ENCODE measurements at places on chromosomes 7 and 10. TPM values are rescaled to one million over a fixed set of nuclear protein-coding genes. Genes with fewer than 3 reads are reported as not detected.

DNA sequence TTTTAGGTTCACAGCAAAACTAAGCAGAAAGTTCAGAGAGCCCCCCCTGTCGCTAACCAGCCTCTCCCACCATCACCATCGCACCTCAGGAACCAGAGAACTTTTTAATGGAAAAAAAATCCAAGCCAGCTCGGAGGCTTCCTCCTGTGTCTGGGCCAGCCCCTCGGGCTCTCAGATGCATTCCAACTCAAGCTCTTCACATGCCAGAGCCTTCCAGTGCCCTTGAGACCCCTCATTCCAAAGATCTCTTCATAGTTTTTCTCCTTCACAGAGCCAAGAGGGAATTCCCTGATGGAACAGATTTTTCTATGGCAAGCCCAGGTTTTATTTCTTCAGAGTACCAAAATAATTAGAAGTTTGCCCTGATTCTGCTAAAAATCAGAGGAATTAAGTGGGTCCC, 153.4 kb upstream of the LANCL2 start:
- no peak for ATAC-seq

DNA sequence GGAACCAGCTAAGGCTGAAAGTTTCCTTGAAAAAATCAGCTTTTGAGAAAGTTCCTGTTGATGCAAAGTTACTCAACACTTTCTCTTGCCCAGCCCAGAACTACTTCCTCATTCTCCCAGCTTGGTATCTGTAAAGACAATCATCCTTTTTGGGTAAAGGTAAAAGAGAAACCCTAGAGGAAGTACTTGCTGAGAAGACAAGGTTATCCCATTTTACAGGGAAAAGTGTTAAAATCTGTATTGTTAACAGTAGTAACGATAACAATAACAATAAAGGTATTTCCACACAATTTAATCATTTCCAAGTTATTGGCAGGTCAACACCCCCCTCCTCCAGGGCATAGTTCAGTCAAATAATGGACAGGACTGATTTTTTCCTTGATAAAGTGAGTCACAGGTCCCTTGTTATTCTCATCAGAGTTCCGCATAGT, 2.4 kb downstream of the ALOX5 start:
- ATAC-seq: no peak

The STRA8 gene
- not detected for total RNA-seq

DNA sequence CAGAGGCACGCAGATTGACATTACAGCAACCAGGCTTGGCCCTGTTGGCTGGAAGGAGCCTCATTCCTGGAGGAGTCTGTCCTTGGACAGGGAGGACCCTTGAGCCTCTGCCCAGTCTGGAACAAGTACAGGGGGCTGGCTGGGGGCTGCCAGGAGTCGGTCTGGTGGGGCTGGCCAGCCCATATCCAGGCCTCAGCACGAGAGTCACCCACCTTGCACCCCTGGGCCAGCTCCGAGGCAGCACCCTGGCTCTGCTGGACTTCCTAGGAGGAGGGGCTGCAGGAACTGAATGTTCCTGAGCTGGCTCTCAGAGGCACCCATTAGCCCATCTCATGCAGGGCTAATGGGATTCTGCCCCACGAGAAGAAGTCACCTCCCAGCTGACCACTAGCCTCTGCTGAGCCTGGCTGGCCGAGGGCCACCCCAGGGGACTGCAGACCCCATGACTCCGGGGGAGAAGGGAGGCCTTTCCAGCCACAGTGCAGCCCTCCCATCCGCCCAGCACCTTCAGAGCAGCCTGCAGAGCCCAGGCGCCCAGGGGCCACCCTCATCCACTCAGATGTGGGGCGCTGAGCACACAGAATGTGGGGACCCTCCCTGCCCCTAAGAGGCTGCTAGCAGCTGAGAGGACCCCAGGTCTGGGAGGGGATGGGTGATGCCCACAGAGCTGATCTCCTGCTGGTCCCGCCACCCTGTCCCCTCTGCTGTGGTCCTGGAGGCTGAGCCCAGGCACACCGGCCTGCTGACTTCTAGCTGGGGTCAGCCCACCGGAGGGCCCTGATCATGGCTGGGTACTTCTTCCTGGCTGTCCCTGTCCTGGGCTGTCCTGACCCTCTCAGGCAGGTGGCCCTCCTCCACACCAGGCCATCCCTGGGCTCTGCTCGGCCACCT, 14.8 kb upstream of the INPP5A start:
- ATAC-seq: no peak

- ATAC-seq: no peak
These were observed 569.0 kb upstream of the C7orf33 start for GRCh38 chr7:148021507-148022045.

The FAM25C gene
- not detected for total RNA-seq

DNA sequence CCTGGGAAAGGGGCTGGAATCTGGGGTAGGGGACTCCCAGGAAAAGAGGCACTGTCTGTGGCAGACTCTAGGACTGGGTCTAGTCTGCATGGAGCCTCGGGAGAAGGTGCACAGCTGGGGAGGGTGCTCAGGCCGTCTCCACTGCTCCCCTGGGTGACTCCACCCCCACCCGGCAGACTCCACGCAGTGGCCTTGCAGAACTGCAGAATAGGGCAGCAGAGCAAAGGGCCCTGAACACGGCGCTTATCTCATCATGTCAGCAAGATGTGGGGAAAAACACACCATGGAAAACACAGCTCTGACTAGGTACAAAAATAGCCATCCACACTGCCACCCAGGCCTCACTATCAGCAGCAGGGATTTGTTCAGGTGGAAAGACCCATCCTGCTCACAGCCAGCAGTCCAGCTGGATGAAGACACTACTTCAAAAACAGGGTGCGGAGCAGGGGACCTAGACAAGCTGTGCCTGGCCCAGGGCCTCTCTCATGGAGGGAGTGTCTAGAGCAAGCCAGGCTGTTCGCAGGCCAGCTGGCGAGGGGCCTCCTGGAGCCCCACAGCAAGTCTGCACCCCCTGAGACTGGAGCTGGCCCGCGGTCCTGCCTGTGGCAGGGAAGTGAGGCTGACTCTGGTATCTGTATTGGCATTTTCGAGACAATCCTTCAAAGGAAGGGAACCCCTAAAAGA, 11.7 kb downstream of the MAT1A start:
- no peak for ATAC-seq

The CARD11 gene
- not detected for total RNA-seq

GRCh38 chr7:87627634-87627994, 584 bp upstream of the RUNDC3B start:
- peak; percentile 38 for ATAC-seq

DNA sequence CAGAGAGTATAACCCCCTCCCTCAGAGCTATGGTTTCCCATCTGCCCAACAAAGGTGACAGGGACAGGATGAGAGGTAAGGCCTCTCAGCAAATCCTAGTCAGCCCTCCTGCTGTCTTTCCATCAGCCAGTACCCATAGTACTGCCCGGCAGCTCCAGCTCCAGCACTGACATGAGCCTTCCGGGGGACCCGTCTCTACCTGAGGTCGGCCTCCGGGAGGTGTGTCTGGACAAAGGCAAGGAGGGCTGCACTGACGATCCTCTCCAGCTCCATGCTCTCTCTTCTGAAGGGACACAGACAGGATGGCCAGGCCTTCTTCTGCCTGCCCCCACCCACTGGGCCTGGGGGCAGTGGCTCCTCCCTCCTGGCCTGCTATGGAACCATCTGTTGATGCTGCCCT, 4.3 kb downstream of the FBXL15 start:
- no peak for ATAC-seq

DNA sequence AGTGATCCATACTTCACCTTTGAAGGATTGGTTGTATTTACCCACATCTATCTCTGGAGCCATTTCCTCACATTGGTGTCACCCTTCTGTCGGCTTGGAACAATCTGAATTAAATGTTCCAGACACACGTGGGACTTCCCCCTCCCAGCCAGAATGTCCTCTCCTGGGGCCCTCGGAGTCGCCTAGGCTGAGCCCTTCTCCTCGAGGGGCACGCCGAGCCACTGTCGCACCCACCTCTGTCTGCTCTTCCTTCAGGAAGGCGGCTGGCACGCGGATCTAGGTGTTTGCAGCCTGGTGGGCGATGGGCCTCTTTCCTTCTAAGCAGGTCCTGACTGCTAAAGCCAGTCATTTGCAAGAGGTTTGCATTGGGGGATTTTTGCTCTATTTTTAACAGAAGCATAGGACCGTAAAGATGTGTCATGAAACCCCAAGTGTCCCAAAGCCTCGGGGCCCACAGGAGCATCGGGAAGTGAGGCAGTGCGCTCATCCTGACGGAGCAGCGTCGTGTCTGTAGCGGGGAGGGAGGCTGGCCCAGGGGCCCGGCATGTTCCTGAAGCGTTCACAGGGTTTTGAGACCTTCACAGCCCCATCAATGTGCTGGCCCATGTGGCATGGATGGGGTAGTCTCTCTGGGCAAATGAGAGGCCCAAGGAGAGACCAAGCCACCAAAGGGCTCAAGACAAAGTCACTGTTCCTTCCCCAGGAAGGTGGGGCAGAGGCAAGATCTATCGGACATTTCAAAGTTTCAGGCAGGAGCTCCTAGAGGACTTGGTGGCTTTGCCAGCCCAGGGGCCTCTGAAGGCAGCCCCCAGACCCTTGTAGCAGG, 86.7 kb downstream of the RGS10 start:
- ATAC-seq: no peak

DNA sequence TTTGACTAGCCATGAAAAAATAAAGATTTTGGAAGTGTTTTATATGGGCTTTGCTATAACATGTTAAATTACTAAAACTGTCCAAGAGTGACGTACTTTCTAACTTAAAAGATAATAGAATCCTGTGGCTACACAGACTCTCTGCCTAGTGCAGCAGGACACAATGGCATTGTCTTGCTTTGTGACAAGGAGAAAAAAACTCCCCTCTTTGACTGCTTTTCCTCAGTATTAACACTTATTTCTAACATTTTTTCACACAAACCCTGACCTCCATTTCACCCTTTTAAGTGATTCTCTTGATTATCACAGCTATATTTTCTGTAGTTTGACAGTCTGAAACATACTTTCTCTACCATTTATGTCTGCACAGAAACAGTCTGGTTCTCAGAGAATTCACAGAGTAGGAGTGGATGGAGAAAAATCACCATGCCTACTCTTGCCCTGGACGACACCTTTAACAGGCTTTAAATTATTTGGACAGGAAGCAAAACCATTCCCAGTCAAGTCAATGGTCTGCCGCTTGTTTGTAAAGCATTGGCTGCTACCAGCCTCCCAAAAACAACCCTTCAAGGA, 336.3 kb upstream of the SMIM30 start:
- ATAC-seq: peak; percentile 87

The METTL27 gene
- 6.8 TPM for total RNA-seq

- ATAC-seq: no peak
These were observed 4.2 kb downstream of the IGFBP1 start for GRCh38 chr7:45892407-45893035.

The UPK3BL2 gene
- 14.2 TPM for total RNA-seq

- ATAC-seq: no peak
These were observed 180.0 kb downstream of the LRMDA start for GRCh38 chr10:75611172-75611992.

- no peak for ATAC-seq
These were observed 58.5 kb downstream of the PDZD8 start for GRCh38 chr10:117316701-117317100.

The PBLD gene
- 4.0 TPM for total RNA-seq

DNA sequence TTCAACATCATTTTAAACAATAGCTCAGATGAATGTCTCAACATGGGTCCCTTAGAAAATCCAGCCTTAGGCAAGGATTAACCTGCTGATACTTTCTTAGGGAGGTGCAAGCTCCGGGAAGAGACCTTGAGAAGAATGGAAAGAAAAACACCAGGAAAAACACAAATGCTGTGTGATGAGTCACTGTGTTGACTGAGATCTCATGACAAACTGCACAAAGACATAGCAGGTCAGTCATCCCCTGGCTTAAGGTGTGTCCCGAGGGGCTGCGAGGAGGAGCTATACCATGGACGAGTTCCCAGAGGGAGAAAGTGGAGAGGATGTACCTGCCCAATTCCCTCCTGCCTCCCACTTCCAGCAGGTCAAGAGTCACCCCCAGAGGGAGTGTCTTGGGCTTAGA, 98.0 kb downstream of the TEX36 start:
- no peak for ATAC-seq

- ATAC-seq: no peak
These were observed 104.9 kb upstream of the KCND2 start for GRCh38 chr7:120168066-120168465.

GRCh38 chr7:86667732-86668131, 24.0 kb downstream of the GRM3 start:
- ATAC-seq: no peak

DNA sequence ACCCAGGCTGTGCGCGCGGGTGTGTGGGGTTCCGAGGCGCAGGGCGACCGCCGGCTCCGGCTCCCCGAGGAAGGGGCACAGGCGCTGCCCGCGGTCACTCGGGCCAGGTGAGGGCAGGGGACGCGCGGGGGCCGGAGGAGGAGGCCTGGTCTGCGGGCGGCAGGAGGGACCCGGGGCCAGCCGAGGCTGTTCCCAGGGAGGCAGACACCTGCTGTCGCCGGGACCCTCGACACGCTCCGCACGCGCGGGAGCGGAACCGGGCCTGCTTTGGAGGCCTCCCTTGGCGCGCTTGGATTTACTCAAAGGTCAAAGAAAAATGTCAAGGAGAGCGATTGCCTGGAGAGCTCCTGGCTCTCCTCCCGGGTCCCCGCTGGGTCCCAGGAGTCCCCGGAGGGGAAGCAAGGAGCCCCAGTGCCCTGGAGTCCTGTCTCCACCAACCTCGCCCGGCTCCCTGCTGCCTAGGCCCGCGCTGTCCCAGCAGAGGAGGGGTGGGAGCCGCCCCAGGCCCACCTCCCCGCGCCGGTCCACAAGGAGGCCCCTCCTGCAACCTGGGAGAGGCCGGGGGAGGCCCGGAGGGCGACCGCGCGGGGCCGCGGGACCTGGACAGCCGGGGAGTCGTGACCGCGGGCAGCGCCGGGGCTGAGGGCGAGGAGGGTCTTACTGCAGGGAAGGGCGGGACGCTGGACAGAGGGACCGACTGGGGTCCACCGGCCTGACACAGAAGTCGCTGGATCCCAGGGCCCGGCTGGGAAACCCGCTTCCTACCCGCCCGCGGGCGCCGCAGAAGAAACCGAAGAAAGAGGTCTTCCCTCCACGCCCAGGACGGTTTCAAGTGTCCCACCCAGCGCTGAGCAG, 348.9 kb downstream of the DNAJB6 start:
- ATAC-seq: no peak

The HOXA10 gene
- not detected for total RNA-seq

DNA sequence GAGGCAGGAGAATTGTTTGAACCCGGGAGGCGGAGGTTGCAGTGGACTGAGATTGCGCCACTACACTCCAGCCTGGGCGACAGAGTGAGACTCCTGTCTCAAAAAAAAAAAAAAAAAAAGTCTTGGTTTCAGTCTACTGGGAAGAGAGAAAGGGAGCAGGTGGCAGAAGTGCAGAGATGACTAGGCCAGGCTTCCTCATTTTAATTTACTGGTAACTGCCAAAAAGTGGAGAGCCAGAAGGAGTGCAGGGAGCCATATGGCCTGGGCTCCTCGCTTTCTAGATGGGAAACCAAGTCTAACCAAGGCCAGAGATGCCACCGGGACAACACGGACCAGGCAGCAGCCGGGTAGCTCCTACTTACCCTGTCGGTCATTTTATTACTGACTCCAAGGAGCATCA, 12.2 kb downstream of the SEPHS1 start:
- no peak for ATAC-seq

The ZNF479 gene
- total RNA-seq: not detected

GRCh38 chr10:93333278-93333978, 148.7 kb downstream of the MYOF start:
- ATAC-seq: no peak

The TRRAP gene
- total RNA-seq: 23.3 TPM

- ATAC-seq: peak; percentile 42
These were observed 19.9 kb downstream of the LMTK2 start for GRCh38 chr7:98126311-98127142.

The CTNNA3 gene
- 0.05 TPM for total RNA-seq

The GIMAP8 gene
- not detected for total RNA-seq

GRCh38 chr10:132444877-132445351, 47.9 kb downstream of the PWWP2B start:
- no peak for ATAC-seq

GRCh38 chr7:100369105-100369504, 4.2 kb upstream of the PILRA start:
- ATAC-seq: peak; percentile 43

The HTR5A gene
- 0.39 TPM for total RNA-seq

Measured in motor neuron (in vitro differentiated cells).